Bronchial epithelial cell (primary cell): ENCODE measurements at places on chromosomes 11 and 22. TPM values are rescaled to one million over a fixed set of nuclear protein-coding genes. Genes with fewer than 3 reads are reported as not detected.

Gene CTSW
- total RNA-seq = not detected in 2 replicates

GRCh38 chr22:23539135-23539838 is 40.8 kb downstream of the IGLL1 start:
- peak; percentile 68 for DNase-seq

DNA sequence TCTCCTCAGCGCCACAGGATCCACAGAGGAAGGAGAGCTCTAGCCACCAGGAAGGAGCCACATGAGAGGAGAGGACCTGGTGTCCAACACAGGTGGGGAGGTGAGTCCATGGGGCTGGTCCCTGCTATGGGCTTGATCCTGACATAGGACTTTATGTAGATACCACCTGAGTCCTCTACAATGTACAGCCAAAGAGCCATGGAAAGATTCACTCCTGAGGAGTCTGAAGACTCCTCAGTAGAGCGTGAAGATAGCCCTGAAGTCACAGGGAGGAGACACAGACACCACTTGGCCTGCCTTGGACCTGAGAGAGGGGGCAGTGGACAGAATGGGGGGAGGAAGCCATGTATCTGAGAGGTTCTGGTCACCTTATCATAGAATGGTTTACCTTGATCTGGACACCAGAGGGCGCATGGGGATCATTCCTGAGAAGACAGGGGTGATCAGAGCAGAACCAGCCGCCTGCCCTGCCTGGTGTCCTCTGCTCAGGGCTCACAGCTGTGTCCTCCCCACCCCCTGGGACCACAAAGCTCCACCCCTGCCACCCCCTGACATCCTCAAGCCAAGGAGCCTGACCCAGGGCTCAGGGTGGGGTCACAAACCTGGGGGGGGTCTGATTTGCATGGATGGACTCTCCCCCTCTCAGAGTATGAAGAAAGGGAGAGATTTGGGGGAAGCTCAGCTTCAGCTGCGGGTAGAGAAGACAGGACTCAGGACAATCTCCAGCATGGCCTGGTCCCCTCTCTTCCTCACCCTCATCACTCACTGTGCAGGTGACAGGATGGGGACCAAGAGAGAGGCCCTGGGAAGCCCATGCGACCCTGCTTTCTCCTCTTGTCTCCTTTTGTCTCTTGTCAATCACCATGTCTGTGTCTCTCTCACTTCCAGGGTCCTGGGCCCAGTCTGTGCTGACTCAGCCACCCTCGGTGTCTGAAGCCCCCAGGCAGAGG is 77.0 kb downstream of the ZNF280B start:
- DNase-seq = peak; percentile 18

DNA sequence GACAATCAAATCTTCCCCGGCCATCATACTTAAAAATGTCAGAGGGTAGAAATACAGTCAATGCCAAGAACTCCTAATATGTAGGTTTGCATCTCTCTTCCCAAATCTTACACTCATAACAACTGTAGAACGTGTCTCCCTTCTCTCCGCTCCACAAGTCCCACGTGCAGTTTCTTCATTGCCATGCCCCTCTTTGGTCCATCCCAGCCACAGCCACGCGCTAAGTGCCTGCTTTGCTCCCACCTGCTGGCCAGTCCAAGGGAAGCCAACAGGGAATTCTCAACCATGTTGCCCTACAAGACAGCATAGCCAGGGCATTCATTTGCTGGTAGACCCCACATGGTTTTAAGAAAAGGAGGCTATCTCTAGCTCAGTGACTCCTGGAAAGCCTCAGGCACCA is 420.6 kb upstream of the ISX start:
- DNase-seq = no peak

- DNase-seq = no peak
Measured at GRCh38 chr11:11909727-11910126, 68.0 kb downstream of the USP47 start.
